ENCODE measurements at places on chromosomes 2 and 18. TPM values are rescaled to one million over a fixed set of nuclear protein-coding genes. Genes with fewer than 3 reads are reported as not detected.
A peak's percentile ranks its signal among the peaks of the same experiment; 100 is the strongest.

GRCh38 chr2:55883829-55884228 lies 39.8 kb downstream of the EFEMP1 start:
- DNase-seq, result no peak
- H3K36me3 ChIP-seq, result peaks cover 6% of the 10 kb centered on the region
- peaks cover 3% of the 10 kb centered on the region for H3K4me1 ChIP-seq
- no peak overlapping the region for H3K4me3 ChIP-seq
- no peak overlapping the region for H3K27ac ChIP-seq

- H3K27ac ChIP-seq, result no peak overlapping the region
- H3K4me3 ChIP-seq, result no peak overlapping the region
- H3K36me3 ChIP-seq, result no peaks in the 10 kb centered on the region
- no peaks in the 10 kb centered on the region for H3K4me1 ChIP-seq
- no peak for DNase-seq
- H3K27me3 ChIP-seq, result no peaks in the 10 kb centered on the region
Observed at GRCh38 chr2:118670838-118671237, 176.6 kb downstream of the EN1 start.

DNA sequence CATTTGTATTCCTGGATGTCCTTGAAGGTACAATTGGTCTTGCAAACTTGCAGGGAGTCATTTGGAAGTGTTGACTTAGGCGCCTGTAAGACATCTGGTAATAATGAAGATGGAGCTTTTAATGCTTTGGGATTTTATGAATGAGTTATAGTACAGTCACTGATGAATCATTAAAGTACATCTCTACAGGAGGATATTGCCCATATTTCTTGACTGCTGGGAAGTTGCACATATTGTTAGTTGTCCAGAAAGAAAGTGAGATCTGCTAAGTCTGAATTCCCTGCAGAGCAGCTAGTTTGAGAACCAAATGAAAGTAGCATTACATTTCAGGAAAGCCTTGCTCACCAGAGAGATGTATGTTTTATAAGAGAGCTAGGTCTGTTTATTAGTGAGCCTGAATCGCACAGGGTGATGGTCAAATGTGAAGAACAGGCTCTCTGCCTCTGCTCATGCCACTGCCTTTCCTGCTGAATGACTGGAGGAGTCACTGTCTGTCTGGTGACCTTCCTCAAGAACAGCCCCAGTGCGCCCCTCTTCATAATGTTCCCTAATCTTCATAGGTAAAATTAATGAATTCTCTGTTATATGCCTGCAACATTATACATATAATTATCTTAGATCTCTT lies 138.9 kb upstream of the KLHL14 start:
- no peaks in the 10 kb centered on the region for H3K27me3 ChIP-seq
- H3K4me3 ChIP-seq, result no peak overlapping the region
- DNase-seq, result no peak

DNA sequence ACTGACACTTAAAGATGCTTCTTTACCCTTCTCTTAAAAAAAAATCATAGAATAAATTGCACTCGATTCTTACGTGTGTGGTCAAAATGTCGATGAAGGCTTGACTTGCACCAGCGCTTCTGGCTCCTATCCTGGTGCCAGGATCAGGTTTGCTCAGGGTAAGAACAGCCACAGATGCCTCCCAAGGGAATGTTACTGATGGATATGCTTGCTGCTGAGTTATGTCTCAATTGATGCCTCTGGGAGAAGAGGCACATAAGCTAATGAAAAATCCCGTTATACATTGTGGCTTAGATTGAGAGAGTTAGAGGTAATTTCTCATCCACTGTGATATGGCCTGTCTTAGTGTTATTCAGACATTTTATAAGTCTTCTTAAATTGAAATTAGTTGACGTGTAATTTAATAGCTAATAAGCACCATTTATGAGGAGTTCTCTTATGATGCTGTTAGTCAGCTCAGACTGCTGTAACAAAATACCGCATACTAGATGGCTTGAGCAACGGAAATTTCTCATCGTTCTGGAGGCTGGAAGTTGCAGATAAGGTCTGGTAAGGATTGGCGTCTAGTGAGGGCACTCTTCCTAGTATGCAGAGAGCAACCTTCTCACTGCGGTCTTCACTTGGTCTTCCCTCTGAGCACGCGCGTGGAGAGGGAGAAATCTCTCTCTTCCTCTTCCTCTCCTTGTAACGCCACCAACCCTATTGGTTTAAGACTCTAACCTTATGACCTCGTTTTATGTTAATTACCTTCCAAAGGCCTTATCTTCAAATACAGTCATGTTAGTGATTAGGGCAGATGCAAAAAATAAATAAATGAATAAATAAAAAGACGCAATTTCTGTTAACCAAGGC lies 116.6 kb upstream of the NOSTRIN start:
- no peaks in the 10 kb centered on the region for H3K36me3 ChIP-seq
- peak; percentile 40 for DNase-seq
- no peak overlapping the region for H3K27ac ChIP-seq
- no peaks in the 10 kb centered on the region for H3K4me1 ChIP-seq
- no peak overlapping the region for H3K4me3 ChIP-seq
- H3K27me3 ChIP-seq, result no peaks in the 10 kb centered on the region

DNA sequence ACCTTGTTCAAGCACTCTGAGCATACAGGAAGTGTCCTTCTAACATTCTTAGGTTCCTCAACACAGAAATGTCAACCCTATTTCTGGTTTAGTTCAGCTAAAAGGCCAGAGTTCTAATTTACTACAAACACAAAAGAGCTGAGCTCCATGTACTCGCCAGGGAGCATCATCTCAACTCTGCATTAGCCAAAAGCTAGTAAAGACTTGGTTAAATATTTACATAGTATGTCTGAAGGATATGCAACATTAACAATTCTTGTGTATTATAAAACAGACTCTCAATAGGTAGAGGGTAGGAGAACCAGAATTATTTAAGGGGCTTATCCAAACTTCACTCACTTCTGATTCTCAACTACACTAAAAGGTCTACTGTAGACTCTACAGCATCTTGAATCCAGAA lies 154.6 kb downstream of the THADA start:
- no peak overlapping the region for H3K27ac ChIP-seq
- no peaks in the 10 kb centered on the region for H3K4me1 ChIP-seq
- no peaks in the 10 kb centered on the region for H3K27me3 ChIP-seq
- H3K4me3 ChIP-seq, result no peak overlapping the region
- H3K36me3 ChIP-seq, result peaks cover under 1% of the 10 kb centered on the region

Gene HOXD11
- total RNA-seq, result not detected

Gene UGT1A3
- not detected for total RNA-seq

Gene VWC2L
- total RNA-seq, result not detected

Gene ROCK2
- total RNA-seq, result 59.0 TPM
